Stimulated activated CD8-positive, alpha-beta memory T cell treated with anti-CD3 and anti-CD28 coated beads, Interleukin-12 subunit alpha, Interleukin-12 subunit beta, amount 100 ng/mL, for 4 hours (primary cell): ENCODE measurements at places on chromosomes 4 and X.

DNA sequence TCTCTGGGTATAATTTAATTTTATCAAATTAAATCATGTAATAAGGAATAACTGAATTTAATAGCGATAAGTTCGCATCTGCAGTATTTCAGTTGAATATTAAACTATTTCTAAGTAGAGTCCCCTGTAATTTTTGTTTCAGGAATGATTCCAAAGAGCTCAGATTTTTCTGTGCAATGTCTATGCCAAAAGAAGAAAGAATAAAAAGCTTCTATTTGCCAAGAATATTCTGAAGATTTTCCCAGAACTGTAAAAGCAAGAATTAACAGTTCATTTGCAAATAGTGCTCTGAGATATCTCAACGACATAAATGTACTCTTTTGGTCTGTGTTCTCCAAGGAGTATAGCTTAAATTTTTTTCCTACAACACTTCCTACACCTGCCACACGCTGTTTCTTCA is 1242.8 kb upstream of the DIAPH2 start:
- DNase-seq: no peak

DNA sequence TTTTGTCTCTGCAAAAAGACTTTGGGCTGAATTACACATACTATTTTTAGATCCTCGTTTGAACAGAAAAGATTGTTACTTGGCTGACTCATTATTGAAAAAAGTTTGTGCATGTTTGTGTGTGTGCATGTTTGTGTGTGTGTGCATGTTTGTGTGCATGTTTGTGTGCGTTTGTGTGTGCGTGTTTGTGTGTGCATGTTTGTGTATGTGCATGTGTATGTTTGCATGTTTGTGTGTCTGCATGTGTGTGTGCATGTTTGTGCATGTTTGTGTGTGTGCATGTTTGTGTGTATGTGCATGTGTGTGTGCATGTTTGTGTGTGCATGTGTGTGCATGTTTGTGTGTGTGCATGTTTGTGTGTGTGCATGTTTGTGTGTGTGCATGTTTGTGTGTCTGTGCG is 201.1 kb upstream of the FAT1 start:
- no peak for DNase-seq

- DNase-seq: no peak
These were observed 122.4 kb downstream of the KIT start for GRCh38 chr4:54780149-54780495.

DNA sequence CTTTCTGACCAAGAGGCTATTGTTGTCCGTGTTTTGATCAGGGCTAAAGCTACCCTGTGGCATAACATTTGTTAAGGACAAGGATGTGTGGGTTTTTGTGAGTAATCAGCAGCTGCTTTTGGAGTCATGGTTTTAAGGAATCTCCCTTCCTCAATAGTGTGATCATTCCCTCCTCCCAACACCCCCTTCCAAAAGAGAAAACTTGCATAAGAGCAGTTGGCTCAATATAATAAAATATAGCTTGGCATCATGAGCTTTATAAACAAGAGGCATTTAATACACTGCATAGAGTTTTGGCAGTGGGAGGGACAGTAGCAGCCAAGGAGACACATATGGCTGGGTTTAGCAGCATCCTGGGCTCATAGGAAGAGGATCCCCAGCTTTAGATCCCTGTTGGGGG is 84.7 kb downstream of the NHS start:
- DNase-seq: no peak
